PC-9 (cell line): ENCODE measurements at places on chromosomes 1 and 21.

GRCh38 chr1:151693057-151693651 is 23.4 kb downstream of the CELF3 start:
- DNase-seq = no peak
- H3K4me3 ChIP-seq = no peak overlapping the region
- H3K27ac ChIP-seq = no peak overlapping the region
- no peaks in the 10 kb centered on the region for H3K4me1 ChIP-seq

DNA sequence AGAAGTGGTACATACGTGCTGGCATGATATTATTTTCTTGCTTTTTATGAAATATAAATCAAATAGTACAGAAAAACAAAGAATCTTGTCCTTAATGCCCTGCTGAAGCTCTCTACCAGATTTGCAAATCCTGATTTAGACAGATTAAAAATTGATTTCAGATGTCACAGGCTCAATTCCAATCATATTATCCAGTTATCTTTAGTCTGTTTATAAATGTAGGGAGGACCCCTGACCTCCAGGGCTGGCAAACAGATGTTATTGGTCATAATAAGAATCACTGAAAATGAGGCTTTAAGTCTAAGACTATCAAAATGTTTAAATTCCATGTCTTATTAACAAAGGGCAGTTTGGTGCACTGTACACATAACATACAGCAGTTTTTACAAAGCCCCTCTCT is 62.1 kb downstream of the TP53BP2 start:
- peaks cover 5% of the 10 kb centered on the region for H3K36me3 ChIP-seq
- H3K27me3 ChIP-seq = no peaks in the 10 kb centered on the region
- H3K4me3 ChIP-seq = no peak overlapping the region

GRCh38 chr1:43054961-43055360 is 96.3 kb upstream of the SLC2A1 start:
- DNase-seq = no peak
- H3K27me3 ChIP-seq = no peaks in the 10 kb centered on the region
- H3K27ac ChIP-seq = no peak overlapping the region
- no peaks in the 10 kb centered on the region for H3K4me1 ChIP-seq
- no peaks in the 10 kb centered on the region for H3K36me3 ChIP-seq

DNA sequence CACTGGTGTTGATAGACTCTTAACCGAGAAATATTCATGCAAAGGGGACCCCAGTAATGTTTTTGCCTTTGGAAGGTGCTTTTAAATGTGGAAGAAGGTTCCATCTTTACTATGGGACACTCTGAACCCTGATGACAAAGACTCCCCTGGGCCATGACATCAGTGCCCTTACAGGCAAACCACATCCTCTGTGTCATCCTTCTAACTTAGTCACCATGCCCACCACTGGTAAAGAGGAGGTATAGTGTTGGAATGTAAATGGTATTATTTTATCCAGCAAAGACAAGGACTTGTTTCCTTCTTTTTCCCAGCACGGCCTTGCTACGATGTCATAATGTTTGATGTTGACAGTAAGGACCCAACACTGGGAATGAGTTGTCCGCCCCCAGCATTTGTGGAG is 12.6 kb downstream of the METTL13 start:
- no peaks in the 10 kb centered on the region for H3K4me1 ChIP-seq
- no peak overlapping the region for H3K4me3 ChIP-seq
- H3K36me3 ChIP-seq = peaks cover 47% of the 10 kb centered on the region
- 0 out of 2 replicates have a peak overlapping the region, but pooled peaks have one; percentile 16 for H3K27ac ChIP-seq
- H3K27me3 ChIP-seq = no peaks in the 10 kb centered on the region

- H3K27me3 ChIP-seq = no peaks in the 10 kb centered on the region
- H3K27ac ChIP-seq = no peak overlapping the region
- no peaks in the 10 kb centered on the region for H3K4me1 ChIP-seq
- DNase-seq = peak; percentile 55
Measured at GRCh38 chr1:15046487-15047165, 106.9 kb upstream of the TMEM51 start.

DNA sequence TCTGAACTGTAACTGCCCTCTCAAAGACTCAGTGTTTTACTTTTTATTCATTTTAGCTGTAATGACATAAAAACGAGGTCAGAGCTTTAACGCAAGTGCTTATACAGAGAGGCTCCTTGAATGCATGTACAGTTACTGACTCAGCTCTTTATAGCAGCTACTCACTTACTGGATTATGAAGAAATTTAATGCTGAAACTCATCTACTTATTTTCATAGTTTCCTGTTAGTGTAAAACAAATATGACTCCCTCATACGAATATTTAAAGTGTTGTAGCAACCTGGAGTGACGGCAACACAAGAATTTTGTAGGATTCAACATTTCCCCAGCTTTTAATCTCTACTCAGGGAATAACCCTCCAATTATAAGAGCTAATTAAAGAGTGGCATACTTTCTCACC is 32.7 kb downstream of the ADSS2 start:
- H3K27ac ChIP-seq = no peak overlapping the region
- no peaks in the 10 kb centered on the region for H3K4me1 ChIP-seq
- no peak overlapping the region for H3K4me3 ChIP-seq
- H3K36me3 ChIP-seq = peaks cover 66% of the 10 kb centered on the region
- no peaks in the 10 kb centered on the region for H3K27me3 ChIP-seq

DNA sequence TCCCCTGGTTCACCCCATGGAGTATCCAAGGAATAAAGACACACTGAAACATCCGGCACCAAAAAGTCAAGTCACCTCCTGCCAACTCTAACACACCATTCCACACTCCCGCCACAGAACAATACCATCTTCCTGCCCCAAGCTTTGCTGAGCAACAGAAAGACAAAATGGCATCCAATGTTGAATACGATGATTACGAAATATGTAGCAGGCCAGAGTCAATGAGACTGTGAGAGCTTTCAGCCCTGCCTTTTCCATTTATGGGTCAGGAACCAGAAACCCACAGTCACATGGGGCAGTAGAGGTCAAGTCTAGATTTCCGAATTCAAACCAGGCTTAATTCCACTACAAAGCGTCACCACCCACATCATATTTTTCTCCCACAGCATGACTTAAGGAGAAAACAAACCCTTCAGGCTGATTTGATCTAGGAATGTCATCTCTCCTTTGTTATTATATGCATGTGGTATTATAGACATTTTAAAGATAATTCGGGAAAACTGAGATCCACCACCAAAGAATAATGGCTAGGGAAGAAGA is 249.8 kb downstream of the SETD4 start:
- no peaks in the 10 kb centered on the region for H3K27me3 ChIP-seq
- no peak overlapping the region for H3K27ac ChIP-seq
- no peaks in the 10 kb centered on the region for H3K36me3 ChIP-seq
- no peak for DNase-seq
- H3K4me3 ChIP-seq = no peak overlapping the region

DNA sequence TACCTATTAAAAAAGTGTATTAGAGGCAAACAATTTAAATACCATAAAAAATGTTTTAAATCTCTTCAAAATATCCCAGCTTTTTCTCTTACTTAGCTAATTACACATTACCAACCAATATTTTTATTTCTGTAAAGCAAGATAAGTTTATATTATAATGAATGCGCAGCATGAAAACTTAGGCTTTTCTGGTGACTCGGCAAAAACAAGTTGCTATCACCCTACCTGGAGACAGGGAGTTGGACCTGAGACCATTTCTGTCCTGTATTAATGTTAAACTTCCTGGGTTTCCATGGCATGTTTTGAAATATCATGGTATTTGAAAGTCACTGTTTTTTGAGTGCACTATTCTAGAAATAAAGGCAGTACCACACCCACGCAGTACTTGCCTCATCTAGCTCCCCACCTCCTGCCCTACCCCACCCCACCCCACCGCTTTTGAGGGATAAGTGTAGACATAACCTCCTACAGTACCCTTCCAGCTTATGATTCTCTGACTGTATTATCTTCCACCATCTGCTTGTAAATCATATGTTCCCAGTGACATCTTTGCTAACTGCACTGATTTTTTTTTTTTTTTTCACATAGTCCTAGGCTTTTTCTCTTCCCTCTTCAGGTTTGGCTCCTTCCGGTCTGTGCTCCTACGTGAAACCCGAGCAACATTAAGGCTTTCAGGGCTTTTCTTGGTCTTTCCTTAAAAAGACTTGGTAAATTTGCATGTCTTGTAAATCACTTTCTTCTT is 77.5 kb downstream of the PHTF1 start:
- H3K27me3 ChIP-seq = no peaks in the 10 kb centered on the region
- no peaks in the 10 kb centered on the region for H3K36me3 ChIP-seq
- H3K4me1 ChIP-seq = no peaks in the 10 kb centered on the region
- DNase-seq = no peak
- no peak overlapping the region for H3K4me3 ChIP-seq

DNA sequence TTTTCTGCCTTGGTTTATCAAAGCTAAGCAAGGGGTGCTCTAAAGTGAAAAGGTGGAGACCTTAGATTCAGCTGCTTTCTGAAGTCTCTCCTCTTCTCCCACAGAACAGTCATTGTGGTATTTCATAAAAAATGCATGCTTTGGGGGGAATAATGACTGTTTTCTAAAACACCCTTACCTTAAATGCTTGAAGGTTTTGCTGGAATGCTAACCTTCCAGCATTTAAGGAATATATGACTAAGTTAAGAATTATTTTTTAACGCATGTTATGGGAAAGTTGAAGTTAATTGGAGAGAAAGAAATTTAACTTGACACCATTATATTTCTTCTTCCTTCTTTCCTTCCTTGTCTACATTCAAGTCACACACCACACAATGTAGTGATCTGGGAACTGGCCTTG is 162.5 kb downstream of the ROR1 start:
- no peak overlapping the region for H3K27ac ChIP-seq
- DNase-seq = no peak
- no peak overlapping the region for H3K4me3 ChIP-seq
- H3K4me1 ChIP-seq = peaks cover 12% of the 10 kb centered on the region
- no peaks in the 10 kb centered on the region for H3K36me3 ChIP-seq

- no peak overlapping the region for H3K4me3 ChIP-seq
- DNase-seq = no peak
- H3K36me3 ChIP-seq = no peaks in the 10 kb centered on the region
- no peak overlapping the region for H3K27ac ChIP-seq
- H3K4me1 ChIP-seq = peaks cover 23% of the 10 kb centered on the region
Measured at GRCh38 chr1:105083611-105084010, 1333.9 kb downstream of the AMY1C start.

DNA sequence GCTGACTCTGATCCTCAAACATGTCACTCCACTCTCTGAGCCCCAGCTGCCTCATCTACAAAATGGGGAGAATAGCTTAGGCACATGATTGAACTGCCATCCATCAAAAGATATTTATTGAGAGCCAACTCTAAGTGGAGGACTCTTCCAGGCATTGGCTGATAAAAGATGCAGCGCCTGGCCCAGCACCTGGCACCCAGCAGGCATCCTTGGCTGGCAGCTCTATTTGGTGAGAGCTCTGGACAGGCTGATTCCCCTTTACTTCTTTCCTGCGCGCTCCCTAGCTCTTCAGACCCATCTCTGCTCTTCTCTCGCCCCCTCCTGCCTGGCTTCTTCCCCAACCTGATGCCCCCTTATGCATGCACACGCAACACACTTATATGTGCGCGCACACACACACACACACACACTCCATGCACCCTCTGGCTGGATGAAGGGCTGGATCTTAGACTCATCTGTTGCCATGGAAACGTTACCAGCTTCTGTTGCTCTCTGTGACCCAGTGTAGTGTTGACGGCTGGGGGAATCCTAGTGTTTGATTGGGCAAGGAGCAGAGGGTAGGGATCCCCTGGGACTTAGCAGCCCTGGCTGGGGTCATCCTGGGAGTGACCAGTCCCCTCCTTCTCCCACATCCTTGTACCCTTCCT is 49.3 kb downstream of the VWA5B1 start:
- no peak overlapping the region for H3K4me3 ChIP-seq
- H3K4me1 ChIP-seq = no peaks in the 10 kb centered on the region
- DNase-seq = no peak
- no peaks in the 10 kb centered on the region for H3K27me3 ChIP-seq
- no peaks in the 10 kb centered on the region for H3K36me3 ChIP-seq

DNA sequence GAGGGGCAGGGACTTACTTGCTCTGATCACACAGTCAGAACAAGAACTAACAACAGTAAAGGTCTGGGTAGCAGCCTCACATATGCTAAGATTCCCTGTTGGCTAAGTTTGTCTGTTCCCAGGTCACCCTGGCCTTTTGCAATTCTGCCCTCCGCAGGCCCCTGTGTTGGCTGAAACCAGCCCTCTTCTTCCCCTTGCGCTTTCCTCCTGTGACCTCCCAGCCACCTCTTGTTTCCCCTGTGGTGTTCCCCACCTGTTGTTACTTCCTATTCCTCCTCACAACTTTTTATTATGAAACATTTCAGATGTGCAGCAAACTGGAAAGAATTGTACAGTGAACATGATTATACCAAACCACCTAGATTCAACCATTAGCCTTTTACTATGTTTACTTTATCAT is 23.4 kb downstream of the MAPKAPK2 start:
- H3K27me3 ChIP-seq = no peaks in the 10 kb centered on the region
- peaks cover 47% of the 10 kb centered on the region for H3K4me1 ChIP-seq

- no peaks in the 10 kb centered on the region for H3K27me3 ChIP-seq
- no peak overlapping the region for H3K4me3 ChIP-seq
- H3K36me3 ChIP-seq = no peaks in the 10 kb centered on the region
- H3K27ac ChIP-seq = no peak overlapping the region
Measured at GRCh38 chr1:25579292-25580252, 36.2 kb downstream of the LDLRAP1 start.

DNA sequence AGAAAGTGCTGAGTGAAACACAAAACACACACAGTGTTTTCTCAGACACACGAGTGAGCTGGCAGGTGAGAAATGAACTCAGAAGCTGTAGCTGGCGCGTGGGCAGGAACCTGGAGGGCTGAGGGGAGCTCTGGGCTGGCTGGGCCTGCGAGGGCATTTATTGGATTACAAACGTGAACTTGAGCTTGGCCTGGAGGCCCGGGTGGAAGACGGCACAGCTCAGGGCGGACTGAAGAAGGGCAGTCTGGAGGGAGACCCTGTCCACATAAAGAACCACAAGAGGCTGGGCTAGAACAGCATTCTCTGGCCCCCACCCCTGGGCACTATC is 52.1 kb upstream of the ADARB1 start:
- H3K27me3 ChIP-seq = no peaks in the 10 kb centered on the region
- no peaks in the 10 kb centered on the region for H3K36me3 ChIP-seq
- no peak overlapping the region for H3K4me3 ChIP-seq
- no peaks in the 10 kb centered on the region for H3K4me1 ChIP-seq
- no peak for DNase-seq

DNA sequence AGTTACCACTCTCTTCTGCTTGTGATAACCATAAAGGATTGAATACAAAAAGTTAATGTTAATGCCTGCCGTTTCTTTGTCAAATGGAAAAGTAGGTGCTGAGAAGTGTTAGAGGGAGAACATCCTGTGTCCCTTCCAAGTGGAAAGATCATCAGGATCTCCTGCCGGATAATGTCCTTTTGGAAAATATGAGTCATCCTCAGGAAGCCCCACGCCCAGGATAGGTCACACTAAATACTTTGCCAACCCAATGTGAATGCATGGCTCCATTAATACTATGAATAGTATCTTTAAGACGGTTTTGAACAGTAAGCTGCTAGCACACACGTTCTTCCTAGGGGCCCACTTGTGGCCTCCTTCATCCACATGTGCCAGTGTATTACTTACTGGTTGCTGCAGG is 279.5 kb downstream of the ZNF326 start:
- no peaks in the 10 kb centered on the region for H3K36me3 ChIP-seq
- DNase-seq = no peak
- H3K27me3 ChIP-seq = no peaks in the 10 kb centered on the region
- H3K4me1 ChIP-seq = no peaks in the 10 kb centered on the region
